ENCODE measurements at places on chromosomes 3 and 15.

DNA sequence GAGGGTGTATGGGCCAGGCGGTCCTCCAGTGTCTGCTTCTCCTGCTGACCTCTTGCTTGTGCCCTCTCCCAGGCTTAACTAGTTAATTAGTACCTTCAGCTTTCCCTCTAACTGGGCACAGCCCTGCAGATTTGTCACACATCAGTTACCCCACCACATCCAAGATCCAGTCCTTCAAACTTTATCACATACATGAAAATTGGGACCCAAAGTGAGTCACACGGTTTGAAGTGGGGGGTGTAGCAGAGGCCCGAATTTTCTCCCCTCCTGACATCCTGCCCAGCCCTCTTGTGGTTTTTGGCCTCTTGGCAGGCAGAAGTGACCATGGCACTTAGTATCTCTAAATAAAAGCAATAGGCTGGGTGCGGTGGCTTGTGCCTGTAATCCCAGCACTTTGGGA lies 3.9 kb downstream of the MAPKAPK3 start:
- DNase-seq, result no peak
- H3K4me1 ChIP-seq, result peaks cover 12% of the 10 kb centered on the region
- no peak overlapping the region for H3K4me3 ChIP-seq
- no peaks in the 10 kb centered on the region for H3K27me3 ChIP-seq

GRCh38 chr15:101450403-101451265 lies 38.9 kb downstream of the PCSK6 start:
- no peak for DNase-seq
- H3K27me3 ChIP-seq, result no peaks in the 10 kb centered on the region
- H3K4me1 ChIP-seq, result peaks cover 3% of the 10 kb centered on the region
- no peak overlapping the region for H3K4me3 ChIP-seq
- no peaks in the 10 kb centered on the region for H3K36me3 ChIP-seq
- H3K27ac ChIP-seq, result no peak overlapping the region

DNA sequence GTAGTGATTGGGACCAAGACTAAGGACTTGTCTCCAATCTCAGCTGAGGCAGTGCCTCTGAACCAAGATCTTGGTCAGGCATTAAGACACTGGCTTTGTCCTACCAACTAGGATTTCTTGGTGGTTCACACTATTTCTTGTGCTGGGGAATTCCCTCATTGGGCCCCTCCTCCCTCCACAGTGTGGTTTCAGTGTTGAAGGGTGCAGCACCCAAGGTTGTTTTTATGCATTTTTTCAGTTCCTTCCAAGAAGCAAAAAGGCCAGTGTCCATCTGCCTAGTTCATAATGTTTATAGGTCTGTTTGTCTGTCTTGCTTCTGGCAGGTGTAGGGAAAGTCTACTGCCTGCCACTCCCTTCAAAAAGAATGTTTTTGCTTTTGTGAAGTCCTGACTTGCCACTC lies 10.6 kb upstream of the ITPKA start:
- no peaks in the 10 kb centered on the region for H3K27me3 ChIP-seq
- peaks cover 15% of the 10 kb centered on the region for H3K36me3 ChIP-seq
- no peak overlapping the region for H3K27ac ChIP-seq
- H3K4me1 ChIP-seq, result no peaks in the 10 kb centered on the region
- no peak overlapping the region for H3K4me3 ChIP-seq
- DNase-seq, result no peak

DNA sequence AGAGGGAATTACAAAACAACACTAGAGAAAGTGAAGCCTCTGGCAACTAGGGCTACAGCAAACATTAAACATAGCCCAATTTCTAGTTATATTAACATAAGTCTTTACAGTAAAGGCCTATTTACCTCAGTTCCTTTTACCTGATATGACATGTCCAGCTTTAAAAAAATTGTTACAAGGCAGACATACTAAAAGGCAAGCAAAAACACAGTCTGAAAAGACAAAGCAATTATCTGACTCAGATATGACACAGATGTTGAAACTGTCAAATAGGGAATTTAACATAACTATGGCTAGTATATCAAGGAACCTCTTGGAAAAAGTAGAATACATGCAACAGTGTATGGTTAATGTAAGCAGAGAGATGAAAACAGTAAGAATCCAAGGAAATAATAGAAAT lies 238.6 kb downstream of the RAP2B start:
- no peak overlapping the region for H3K4me3 ChIP-seq
- H3K27me3 ChIP-seq, result no peaks in the 10 kb centered on the region
- no peak overlapping the region for H3K27ac ChIP-seq

DNA sequence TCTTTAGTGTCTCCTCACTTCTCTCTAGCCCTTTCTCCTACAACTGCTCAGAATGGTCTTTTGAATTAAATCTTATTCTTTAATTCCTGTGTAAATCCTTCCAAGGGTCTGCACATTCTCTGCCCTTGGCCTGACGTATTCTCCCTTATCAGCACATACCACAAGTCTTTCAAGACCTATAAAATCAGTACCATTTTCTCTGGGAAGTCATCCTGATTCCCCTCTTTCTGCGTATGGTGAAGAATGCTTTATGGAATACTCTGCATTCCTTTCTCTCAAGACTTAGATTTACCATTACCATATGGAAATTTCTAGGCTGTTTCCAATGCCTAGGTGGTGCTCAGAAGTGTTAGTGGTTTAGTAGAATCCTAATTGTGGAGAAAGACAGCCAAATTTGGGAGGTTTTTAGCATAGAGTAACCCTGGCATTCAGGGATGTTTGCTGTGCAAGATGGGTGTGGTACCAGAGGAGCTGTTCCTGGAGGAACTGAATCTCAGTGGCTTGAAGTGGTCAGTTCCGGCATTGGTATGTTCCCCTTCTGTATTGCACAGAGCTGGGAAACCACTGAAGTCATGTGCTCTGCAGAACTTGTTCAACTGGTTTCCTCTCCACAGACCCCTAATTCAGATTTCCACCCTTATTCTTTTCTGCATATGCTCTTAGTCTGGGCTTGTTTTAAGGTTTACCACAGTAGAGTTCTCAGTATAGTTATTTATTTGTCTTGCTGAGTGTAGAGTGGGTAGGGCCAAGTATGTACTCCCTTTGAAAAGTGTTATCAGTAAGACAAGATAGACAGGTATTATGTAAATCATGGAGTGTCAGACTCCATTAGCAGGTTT lies 24.5 kb downstream of the IQGAP1 start:
- peak overlapping the region; percentile 79 for H3K27ac ChIP-seq
- no peak overlapping the region for H3K4me3 ChIP-seq
- peak; percentile 92 for DNase-seq
- H3K27me3 ChIP-seq, result no peaks in the 10 kb centered on the region
- H3K4me1 ChIP-seq, result peaks cover 26% of the 10 kb centered on the region

- H3K4me1 ChIP-seq, result no peaks in the 10 kb centered on the region
- no peak for DNase-seq
- H3K36me3 ChIP-seq, result peaks cover 19% of the 10 kb centered on the region
- no peak overlapping the region for H3K27ac ChIP-seq
Measured at GRCh38 chr15:93025625-93025982, 63.4 kb downstream of the RGMA start.

DNA sequence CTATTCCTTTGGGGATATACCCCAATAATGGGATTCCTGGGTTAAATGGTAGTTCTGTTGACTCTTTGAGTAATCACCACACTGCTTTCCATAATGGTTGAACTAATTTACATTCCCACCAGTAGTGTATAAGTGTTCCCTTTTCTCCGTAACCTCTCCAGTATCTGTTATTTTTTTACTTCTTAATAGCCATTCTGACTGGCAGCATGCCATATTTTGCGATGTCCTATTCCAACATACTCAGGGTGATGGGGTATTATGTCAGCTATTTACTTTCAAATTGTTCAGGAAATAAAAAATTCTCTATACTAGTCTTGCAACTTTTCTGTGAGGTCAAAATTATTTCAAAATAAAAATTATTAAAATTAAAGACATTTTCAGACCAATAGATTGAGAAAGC lies 9.1 kb upstream of the PARP14 start:
- no peak overlapping the region for H3K4me3 ChIP-seq
- H3K4me1 ChIP-seq, result no peaks in the 10 kb centered on the region
- H3K27me3 ChIP-seq, result no peaks in the 10 kb centered on the region
- no peaks in the 10 kb centered on the region for H3K36me3 ChIP-seq
- H3K27ac ChIP-seq, result no peak overlapping the region

DNA sequence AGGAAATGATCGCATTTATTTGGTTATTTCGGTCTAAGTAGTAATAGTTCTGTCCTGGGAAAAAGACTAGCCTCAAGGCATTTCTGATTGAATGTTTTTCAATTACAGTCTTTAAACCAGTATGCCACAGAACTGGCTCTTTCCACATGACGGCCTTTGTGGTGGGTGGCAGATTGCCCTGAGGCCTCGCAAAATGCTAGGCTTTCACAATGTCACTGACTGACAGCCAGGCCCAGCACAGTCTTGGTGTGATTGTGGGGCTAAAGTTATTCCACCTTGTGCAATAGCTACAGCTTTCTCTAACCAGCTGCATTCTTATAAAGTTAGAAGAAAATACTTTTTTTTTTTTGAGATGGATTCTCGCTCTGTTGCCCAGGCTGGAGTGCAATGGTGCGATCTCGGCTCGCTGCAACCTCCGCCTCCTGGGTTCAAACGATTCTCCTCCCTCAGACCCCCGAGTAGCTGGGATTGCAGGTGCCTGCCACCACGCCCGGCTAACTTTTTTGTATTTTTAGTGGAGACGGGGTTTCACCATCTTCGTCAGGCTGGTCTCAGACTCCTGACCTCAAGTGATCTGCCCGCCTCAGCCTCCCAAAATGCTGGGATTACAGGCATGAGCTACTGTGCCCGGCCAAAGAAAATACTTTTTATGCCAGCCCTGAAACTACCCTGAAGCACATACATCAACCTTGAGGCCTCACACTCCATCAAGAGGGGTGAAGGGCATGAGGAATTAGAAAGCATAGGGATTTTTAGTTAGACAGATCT lies 2.5 kb upstream of the ADIPOQ start:
- no peak overlapping the region for H3K27ac ChIP-seq
- no peaks in the 10 kb centered on the region for H3K4me1 ChIP-seq
- no peak for DNase-seq
- no peaks in the 10 kb centered on the region for H3K36me3 ChIP-seq

DNA sequence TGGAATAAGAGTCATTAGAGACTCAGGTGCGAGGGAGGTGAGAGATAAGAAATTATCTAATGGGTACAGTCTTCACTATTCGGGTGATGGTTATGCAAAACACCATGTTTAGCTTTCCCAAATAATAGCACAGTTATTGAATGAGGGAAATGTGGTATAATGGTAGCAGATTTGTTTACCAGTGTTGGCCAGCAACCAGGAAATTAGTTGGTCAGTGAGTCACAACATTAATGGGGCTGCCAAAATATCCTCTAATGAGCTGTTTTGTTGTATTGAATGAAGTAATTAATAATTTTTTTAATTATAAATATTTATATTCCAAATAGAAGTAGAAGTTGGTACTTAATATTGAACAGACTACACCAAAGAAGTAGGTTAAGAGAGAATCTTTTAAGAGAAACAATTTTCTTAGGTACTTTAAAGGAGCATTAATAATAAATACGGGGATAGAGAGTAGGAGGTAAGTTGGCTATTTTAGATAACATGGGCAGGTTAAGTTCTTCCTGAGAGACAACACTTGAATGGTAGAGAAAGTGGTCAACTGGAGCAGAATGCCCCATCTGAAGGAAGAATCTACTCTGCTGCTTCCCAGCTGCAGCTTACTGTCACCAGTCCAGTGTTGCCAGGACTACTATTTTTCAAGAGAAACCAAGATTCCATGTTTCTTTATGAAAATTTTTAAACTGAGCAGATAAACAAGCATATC lies 218.8 kb downstream of the UBE2E2 start:
- no peaks in the 10 kb centered on the region for H3K4me1 ChIP-seq
- no peaks in the 10 kb centered on the region for H3K27me3 ChIP-seq
- no peak overlapping the region for H3K27ac ChIP-seq
- H3K36me3 ChIP-seq, result no peaks in the 10 kb centered on the region

GRCh38 chr3:57796261-57796660 lies 40.2 kb downstream of the SLMAP start:
- no peaks in the 10 kb centered on the region for H3K27me3 ChIP-seq
- H3K4me3 ChIP-seq, result no peak overlapping the region
- H3K27ac ChIP-seq, result no peak overlapping the region
- DNase-seq, result peak; percentile 42
- H3K36me3 ChIP-seq, result no peaks in the 10 kb centered on the region
- H3K4me1 ChIP-seq, result no peaks in the 10 kb centered on the region

DNA sequence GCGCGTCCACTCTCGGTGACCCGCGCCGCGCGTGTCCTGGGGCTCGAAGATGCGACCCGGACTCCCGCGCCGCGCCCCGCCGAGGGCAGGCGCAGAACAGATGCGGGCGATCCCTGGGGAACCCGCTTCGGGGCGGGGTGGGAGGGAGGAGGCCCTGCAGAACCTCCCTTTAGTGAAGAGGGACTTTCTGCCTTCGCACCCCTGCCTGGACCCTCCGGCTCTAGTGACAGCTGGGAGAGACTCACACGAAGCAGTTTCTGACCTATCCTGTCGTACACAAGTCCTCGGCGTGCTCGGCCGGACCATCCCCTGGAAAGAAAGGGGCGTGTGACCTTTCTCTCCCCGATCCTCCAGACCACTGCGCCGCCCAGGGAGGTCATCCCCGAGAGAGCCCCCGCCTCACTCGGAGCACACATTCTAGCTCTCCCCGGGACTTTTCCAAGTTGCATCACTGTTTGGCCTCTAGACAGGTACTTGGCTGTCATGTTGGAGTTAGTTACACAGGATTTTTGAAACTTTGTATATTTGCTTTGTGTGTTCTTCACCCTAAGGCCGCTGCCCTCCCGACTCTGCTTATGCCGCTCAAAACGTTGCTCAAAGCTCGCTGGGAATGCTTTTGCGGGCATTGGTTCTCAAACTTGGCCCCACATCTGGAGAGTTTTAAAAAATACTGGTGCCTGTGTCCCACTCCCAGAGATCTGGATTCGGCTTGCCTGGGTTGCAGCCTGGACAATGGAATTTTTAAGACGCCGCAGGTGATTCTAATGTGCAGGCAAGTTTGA lies 582 bp downstream of the CGNL1 start:
- peak; percentile 65 for DNase-seq
- no peaks in the 10 kb centered on the region for H3K36me3 ChIP-seq
- H3K27ac ChIP-seq, result peak overlapping the region; percentile 28
- H3K27me3 ChIP-seq, result no peaks in the 10 kb centered on the region
- peak overlapping the region; percentile 69 for H3K4me3 ChIP-seq

DNA sequence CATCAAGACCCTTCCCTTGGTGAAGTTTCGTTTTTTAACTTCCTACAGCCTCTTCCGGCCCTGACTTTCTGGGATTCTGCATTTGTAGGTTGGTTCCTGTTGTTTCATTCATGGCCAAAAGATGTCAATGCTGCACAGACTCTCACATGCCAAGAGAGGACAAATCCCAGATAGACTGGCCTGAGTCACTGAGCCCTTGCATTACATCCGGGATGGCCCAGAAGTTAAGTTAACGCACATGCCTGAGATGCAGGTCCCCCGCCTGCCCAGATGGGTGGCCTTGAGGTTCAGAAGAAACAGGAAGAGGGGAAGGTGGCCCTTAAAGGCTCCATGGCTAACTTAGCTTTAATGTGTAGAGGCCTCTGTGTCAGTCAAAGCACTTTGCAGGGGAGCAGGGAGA lies 51.6 kb upstream of the SRGAP3 start:
- no peaks in the 10 kb centered on the region for H3K4me1 ChIP-seq
- peak; percentile 28 for DNase-seq
- H3K4me3 ChIP-seq, result no peak overlapping the region
- no peak overlapping the region for H3K27ac ChIP-seq
- no peaks in the 10 kb centered on the region for H3K27me3 ChIP-seq
- H3K36me3 ChIP-seq, result no peaks in the 10 kb centered on the region

GRCh38 chr3:183879243-183879642 lies 5.4 kb downstream of the PARL start:
- no peaks in the 10 kb centered on the region for H3K36me3 ChIP-seq
- H3K4me1 ChIP-seq, result peaks cover 3% of the 10 kb centered on the region
- H3K27me3 ChIP-seq, result no peaks in the 10 kb centered on the region
- H3K4me3 ChIP-seq, result no peak overlapping the region

- peak; percentile 96 for DNase-seq
- H3K4me3 ChIP-seq, result no peak overlapping the region
- H3K4me1 ChIP-seq, result peaks cover 8% of the 10 kb centered on the region
- H3K27me3 ChIP-seq, result no peaks in the 10 kb centered on the region
- peak overlapping the region; percentile 55 for H3K27ac ChIP-seq
- H3K36me3 ChIP-seq, result no peaks in the 10 kb centered on the region
Measured at GRCh38 chr15:66842710-66843441, 140.8 kb downstream of the SMAD6 start.
